Cardiac fibroblast (primary cell): ENCODE measurements at places on chromosomes 2 and 18.
A peak's percentile ranks its signal among the peaks of the same experiment; 100 is the strongest.

DNA sequence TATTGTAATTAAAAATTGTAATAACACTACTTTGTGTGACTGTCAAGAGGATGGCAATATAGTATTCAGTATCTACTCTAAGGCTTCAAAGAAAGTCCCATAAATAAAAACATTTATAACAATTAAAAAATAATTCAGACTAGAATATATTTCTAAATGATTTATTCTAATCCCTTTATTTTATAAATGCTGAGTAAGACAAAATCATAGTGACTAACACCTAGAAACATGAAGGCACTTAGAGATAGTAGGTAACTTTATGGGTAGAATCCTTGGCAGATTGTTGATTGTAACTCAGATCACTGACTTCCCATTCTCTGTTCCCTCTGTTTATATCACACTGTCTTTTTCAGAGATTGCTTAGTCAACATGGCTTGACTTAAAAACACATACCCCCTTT lies 78.6 kb upstream of the EPB41L5 start:
- no peak for DNase-seq

DNA sequence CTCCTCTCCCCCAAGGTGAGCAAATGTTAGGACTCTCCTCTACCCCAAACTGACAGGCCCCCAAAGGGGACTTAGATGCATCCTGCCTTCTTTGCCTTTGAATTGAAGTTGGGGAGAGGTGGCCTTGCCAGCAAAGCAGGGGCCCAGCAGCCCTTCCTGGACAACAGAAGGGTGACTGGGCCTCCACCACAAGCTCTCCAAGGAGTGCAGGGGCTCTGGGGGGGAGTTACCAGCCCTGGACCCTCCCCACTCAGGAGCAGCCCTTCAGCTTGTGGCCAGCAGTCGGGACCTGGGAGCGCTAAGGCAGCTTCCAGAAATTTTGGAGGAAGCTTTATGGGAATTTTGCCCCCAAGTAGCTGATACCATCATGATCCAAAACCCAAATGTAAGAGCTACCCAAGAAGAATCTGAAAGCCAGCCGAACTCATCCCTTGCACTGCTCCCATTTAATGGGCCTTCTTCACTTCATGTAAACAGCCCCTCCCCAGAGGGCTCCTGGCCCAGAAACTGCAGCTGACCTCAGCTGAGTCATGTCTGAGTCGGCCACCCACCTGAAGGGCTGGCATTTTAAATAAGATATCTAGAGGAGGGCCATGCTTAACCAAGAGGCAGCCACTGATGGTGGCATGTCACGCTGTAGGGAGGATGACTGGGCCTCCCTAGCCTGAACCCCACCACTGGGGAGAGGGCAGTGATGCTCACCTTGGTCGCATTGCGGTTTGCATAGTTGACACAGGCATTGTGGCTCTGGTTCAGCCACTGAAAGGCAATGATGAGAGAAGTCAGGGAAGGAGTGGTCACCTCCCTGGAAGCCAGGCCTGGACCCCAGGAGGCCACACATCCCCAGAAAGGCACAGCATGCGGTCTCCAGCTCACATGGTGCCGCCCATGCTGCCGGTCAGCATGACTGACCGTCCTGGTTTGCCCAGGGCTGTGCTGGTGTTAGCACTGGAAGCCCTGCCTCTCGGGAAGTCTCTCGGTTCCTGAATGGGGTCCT lies 71.5 kb downstream of the SFXN5 start:
- DNase-seq = peak; percentile 42

- DNase-seq = no peak
These were observed 236.4 kb downstream of the HDAC4 start for GRCh38 chr2:239164335-239164871.

DNA sequence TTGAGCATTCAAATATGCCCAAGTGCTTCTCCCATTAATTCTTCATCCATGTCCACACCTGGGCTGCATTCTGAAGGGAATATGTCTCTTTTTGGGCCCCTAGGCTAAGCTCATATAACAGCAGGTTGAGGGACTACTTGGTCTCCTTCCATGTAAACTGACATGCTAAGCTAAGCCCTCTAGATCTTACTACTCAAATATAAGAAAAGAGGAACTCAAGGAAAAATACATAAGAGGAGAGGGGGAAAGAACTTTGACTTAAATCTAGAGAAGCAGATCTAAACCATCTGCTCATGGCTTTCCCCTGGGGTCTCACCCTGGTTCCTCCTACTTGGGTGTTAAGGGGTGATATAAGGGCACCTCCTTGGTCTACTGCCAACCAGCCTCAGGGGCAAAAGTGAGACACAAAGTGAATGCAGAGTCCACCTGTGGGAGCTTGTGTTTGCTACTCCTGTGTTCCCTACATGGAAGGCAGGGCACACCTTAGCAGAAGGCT lies 19.8 kb upstream of the NFU1 start:
- DNase-seq = no peak

DNA sequence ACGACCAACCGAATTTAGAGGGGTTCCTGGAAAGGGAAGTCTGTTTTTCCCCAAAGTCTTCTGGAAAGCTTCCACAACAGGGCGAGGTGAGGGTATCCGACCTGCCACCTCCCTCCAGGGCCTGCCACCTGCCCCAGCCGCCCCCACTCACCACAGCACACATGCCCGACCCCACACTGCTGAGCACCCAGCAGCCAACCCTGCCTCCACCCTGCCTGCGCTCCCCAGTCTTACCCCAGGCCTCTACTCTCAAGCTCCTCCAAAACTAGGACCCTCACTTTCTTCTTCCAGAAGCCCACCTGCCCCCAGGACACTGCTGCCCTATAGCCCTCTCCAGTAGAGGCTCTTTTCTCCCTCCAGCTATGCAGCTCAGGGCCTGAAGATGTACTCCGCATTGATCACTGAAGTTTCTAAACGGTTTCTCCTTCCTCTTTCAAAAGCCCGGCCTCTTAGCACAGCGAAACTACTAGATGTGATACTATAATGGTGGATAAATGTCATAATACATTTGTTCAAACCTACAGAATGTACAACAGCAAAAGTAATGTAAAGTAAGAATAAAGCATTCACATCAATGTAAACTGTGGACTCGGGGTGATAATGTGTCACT lies 128.8 kb upstream of the SLC1A4 start:
- no peak for DNase-seq

DNA sequence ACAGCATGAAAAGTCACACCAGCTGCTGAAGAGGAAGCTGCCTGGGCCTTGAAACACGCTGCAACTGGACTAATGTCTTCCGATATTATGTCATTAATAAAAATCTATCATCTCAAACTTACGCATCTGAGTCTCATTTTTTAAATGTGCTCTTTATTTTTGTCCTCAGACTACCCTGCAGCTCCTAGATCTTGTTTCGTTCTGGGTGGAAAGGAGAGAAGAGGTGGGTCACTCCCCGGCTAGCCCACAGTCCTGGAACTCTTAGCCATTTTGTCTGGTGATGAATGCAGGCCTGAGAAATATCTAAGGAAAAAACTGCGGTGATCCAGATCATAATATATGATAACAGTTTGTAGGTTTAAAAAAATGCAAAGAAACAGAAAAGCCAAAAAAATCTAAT lies 73.3 kb downstream of the TXNL1 start:
- no peak for DNase-seq

DNA sequence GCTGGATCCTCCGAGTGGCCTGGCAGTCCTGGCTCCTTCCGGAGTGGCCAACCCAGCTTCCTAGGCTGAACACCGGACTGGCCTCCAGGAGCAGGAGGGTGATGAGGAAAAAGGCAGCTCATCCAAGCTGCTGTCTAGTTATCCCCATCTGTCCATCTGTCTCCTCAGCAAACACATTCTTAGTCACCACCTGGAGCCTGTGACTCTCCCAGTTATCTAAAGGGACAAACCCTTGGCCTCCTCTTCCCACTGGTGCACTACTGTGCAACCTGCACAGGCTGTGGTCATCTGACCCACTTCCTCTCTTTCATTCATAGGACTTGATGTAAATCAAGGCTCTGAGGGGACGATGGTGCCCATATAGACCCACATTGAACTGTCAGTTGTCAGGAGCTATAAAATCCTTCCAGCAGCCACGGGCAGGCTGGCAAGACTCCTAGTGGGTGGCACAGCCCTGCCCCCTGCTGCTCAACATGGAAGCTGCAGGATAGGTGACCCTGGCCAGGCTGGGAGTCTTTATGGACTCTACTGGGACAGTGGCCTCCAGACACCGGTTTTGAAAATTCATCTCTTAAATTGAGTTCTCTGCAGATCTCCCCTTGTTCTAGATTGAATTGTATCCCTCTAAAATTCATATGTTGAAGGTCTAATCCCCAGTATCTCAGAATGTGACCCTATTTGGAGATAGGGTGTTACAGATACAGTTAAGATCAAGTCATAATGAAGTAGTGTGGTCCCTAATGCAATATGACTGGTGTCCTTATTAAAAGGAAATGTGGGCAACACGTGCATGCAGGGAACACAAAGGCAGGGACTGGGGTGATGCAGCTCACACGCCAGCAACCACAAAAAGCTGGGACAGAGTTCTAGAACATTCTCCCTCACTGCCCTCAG lies 29.3 kb upstream of the DUSP2 start:
- DNase-seq = peak; percentile 67

- no peak for DNase-seq
These were observed 16.4 kb downstream of the KLF11 start for GRCh38 chr2:10059552-10060335.

GRCh38 chr2:204665771-204666170 lies 120.5 kb downstream of the PARD3B start:
- DNase-seq = no peak

GRCh38 chr2:235343156-235343774 lies 150.6 kb upstream of the AGAP1 start:
- DNase-seq = no peak

- no peak for DNase-seq
These were observed 2.1 kb upstream of the RNF152 start for GRCh38 chr18:61894751-61895524.

DNA sequence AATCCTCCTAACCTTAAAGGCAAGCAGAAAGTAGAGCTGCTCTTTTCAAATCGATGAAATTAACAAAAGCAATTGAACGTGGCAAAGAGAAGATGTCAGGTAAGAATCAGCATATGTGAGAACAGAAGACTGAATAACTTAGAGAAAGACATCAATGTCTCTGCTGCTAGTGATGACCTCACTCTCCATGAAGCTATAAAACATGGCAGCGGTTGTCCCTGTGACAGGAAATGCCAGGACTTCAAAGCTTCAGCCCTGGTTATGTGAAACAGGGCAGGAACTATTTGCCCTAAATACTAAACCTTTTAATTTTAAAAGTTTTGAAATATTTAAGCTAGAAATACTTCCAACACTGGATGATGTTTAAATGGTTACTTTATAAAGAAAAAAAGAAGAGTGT lies 383.7 kb downstream of the XIRP2 start:
- no peak for DNase-seq

DNA sequence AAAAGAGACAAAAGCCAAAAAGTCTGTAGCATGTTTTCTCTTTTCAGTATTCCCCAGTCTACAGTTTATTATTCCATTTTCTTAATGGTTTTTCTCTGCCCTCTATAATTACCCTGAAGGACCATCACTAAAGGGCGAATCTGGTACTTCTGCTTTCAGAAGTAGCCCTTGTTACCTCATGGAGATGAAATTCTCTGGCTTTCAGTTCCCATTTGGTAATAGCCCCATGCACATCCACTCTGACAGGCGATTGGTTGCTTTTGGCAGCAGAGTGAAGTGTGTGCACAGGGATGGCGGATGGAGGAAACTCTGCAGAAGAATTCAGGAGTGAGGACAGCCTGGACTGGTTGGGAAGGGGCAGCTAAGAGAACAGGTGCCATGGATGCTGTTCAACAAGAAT lies 66.3 kb upstream of the NABP1 start:
- peak; percentile 16 for DNase-seq

- DNase-seq = no peak
These were observed 288.2 kb upstream of the SPHKAP start for GRCh38 chr2:228469721-228470120.

GRCh38 chr2:8677646-8678592 lies 3.9 kb upstream of the ID2 start:
- DNase-seq = peak; percentile 41

DNA sequence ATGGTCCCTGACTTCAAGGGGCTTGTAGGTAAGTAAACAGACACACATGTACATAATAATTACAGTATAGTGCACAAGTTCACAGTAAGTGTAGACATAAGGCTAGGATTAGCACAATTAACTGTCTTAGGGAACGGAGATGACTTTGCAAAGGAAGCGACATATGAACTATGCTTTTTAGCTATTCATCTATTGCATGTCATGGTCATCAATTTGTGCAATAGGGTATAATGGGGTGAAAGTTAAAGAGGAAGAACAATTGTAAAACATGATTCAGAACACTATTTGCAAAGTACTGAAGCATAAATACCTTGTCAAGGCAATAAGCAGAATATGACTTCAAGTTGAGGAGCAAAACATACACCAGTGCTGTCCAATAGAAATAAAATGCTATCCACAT lies 112.3 kb upstream of the SLC8A1 start:
- DNase-seq = no peak

- DNase-seq = no peak
These were observed 253.0 kb downstream of the DCDC2C start for GRCh38 chr2:3956406-3956805.

DNA sequence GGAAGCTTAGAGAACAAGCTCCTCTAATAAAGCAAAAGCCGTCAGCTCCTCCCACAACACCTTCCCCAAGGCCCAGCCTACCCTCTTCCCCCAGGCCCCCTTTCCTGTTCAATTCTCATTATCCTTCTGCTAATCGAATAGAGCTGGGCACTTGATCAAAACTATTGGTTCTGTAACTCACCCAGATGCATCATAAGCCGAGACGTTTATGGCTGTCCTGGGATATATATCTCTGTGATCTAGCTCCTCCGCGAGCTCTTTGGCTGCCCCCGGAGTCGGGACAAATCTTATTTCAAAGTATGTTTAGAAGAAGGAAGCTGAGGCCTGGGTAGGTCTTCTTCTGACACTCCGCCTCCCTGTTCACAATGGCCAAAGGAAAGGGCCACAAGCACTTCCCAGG lies 88.3 kb upstream of the KLHL29 start:
- DNase-seq = no peak

DNA sequence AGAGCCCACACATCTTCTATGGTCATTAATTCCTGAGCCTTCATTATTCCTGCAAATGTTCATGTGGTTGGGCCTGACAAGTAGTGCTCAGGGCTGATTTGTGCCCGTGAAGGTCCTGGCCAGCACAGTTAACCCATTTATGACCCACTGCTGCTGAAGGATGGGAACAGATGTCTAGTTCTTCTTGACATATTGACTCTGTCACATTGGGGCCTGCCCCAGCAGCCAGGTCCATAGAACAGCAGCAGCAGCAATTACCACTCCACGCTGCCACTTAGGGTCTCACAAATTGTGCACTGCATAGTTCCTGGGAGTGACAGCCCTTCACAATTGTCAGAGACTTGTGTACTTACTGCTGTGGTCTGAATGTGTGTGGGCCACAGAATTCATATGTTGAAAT lies 442.3 kb upstream of the RGPD4 start:
- no peak for DNase-seq

GRCh38 chr18:58792086-58792485 lies 72.6 kb upstream of the ZNF532 start:
- no peak for DNase-seq

- peak; percentile 48 for DNase-seq
These were observed 405.5 kb downstream of the PARD3B start for GRCh38 chr2:204950695-204951346.
